Fibroblast of pulmonary artery (primary cell): ENCODE measurements at places on chromosomes 3 and 15.
A peak's percentile ranks its signal among the peaks of the same experiment; 100 is the strongest.

- no peak for DNase-seq
Observed at GRCh38 chr3:186464424-186465093, 79.6 kb downstream of the CRYGS start.

DNA sequence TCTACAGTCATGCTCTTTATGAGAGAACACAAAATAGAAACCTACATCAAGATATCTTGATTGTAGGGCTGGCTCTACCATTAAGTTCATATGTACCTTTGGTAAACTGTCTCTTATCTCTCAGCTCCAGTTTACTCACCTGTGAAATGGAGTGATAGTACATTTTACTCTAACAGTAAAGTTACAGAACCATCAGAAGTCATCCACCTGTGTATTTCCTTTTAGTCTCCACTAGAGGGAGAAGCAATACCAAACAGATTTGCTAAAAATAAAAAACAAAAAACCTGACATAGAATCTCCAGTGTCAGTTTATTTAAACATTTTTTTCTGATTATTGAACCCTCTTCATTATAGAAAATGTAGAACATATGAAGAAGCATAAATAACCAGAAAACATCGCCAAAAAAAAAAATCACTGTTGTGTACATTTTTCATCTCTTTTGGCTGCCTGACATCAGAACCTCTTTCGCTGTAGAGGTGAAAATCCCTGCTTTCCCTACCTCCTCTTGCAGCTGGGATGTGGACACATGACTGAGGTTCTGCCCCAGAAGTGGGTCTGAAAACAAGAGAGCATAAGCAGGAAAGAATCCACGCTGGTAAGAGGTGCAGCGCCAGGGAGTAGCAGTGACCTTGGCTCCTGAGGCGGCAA lies 48.7 kb upstream of the WDR72 start:
- peak; percentile 6 for DNase-seq

- no peak for DNase-seq
Observed at GRCh38 chr3:123568875-123569274, 16.0 kb downstream of the HACD2 start.

DNA sequence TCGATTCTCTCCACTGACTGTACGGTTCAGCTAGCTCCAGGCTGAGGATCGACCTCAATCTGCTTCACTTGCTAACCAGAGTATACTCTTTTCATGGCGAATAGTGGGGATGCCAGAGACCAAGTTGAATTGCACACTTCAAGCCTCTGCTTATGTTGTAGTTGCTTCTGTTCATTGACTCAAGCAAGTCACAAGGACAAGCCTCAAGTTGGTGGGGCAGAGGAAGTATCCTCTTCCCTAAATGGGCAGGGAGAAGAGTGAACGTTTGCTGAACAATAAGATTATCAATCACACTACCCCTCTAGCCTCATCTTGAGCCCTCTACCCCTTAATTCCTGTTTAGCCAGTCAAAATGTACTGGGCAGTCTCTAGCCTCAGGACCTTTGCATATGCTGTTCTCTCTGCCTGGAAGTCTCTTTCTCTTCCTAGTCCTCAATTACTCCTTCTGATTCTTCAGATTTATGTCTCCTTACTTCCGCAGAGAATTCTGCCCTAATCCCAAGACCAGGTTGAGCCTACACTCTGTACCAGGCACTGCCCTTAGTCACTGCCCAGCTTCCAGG lies 390.4 kb upstream of the PROK2 start:
- DNase-seq = no peak

DNA sequence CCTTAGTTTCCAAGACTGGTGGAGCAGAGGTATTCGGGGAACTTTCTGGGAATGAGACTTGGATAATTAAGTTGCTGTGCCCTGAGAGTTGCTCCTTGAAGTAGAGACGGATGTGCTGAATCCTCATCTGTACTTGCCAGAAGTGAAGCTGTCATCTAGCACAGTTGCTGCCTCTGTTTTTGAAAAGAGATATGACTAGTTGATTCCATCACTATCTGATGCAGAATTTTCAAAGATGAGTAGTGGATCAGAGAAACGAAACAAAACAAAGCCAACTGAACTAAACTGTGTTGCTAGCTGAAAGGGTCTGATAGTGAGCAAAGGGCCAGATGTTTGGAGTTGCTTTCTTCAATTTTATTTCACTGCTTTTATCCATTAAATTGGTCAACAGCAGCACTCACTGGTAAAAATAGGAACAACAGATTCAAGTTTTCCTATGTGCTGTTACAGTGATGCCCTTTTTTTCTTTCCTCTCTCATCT lies 52.7 kb downstream of the MITF start:
- DNase-seq = peak; percentile 49

DNA sequence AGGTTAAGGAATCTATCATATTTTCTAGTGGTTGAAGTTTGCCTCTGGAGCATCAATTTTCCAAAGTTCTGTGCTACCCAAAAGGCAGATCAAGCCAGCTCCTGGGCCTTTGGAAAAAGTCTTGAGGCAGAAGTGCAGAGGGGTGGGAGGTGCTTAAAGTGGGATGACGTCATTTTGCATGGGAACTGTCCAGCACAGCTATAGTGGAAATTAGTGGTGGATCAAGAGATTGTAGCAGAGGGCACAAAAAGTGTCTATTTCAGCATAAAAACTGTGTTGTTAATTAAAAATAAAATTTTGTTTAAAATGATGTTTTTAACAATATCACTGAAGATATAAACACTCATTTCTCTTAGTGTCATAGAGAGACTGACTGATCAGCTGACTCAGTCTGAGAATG lies 221.9 kb downstream of the LRRN1 start:
- DNase-seq = no peak

DNA sequence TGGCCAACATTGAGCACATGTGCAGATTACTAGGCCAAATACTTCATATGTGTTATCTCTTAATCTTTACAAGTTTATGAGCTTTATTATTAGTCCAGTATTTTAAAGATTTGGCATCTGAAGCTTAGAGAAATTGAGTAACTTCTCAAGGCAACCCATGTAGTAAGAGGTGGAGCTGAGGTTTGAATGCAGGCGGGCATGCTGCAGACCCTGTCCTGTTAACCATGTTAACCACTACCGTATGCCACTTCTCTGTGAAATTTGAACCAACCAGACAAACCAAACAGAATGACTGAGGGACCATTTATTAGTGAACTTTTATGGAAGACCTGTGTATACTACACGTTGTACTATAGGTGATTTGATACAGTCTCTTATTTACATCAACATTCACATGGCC lies 49.7 kb downstream of the MEF2A start:
- no peak for DNase-seq

DNA sequence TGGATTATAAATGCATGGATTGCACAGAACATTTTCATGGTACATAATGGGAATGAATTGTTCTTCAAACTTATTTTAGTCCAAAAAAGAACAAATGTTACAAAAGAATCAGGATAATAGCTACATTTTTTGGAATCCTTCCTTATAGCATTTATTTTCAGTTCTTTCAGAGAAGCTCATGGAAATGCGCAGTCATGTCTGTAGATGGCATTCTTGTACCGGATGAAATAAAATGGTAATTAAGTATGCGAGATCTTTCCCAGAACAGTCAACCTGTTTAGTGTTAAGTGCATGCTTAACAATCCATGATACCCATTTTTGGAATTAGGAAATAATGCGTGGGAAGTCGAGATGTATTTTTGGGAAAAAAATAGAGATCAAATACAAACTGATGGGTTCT lies 38.2 kb upstream of the GOLGA8B start:
- DNase-seq = peak; percentile 24

DNA sequence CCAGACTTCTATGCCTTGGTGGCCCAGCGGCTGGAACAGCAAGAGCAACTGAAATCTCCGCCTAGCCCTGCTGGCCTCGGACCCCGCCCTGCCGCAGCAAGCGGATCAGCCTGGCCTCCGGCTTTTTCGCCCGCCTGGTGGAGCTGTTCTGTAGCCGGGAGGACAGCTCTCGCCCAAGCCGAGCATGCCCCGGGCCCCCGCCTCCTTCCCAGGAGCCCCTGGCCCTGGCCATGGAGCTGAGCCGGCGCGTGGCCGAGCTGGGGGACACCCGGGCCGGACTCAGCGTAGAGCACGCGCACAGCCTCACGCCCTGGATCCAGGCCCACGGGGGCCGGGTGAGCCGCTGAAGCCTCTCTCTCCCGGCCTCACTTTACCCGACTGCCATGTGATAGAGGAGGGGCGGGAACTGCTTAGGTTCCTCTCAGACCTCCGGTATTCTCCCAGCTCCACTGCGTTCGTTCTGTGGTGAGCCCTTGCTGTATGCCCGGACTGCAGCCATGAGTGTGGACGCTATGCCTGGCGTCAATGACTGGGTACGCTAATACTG lies 24.1 kb upstream of the MRPL3 start:
- DNase-seq = peak; percentile 59

- DNase-seq = peak; percentile 74
Observed at GRCh38 chr3:151156618-151157216, 46.3 kb downstream of the GPR171 start.

- DNase-seq = no peak
Observed at GRCh38 chr3:147370349-147370748, 36.0 kb downstream of the ZIC4 start.

GRCh38 chr3:113241292-113242095 lies 30.1 kb downstream of the BOC start:
- peak; percentile 22 for DNase-seq

DNA sequence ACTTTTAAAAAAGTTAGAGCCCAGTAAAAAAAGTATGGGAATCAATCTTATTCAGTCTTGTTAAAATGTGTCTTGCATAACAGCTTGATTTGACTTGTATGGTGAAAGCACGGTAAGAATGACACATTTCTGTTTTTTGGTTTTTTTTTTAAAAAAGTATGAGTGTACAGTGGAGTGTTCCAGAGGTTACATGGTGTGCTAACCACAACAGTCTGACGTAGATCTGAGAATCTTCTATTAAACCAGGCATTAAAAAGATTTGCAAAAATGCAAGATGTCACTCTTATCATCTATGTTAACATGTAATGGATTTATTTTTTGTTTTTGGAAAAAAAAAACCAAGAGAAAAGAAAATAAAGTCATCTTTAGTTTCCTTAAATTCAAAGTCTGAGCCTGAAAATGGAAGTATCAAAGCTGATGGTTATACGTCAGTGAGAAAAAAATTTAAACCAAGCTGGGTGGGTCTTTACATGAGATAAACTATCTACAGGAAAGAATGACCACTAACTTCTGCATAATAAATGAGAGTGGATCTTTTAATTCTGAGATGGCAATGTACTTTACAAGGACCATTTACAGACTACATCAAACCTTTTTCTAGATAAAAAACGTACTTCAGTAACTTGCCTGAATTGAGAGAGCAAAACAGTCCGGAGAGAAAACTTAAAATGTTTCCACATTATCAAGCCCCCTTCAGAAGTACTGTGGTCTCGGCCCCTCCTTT lies 1.6 kb downstream of the GABPB1 start:
- DNase-seq = peak; percentile 90

- no peak for DNase-seq
Observed at GRCh38 chr15:83504365-83504764, 57.2 kb downstream of the SH3GL3 start.

- no peak for DNase-seq
Observed at GRCh38 chr15:65020419-65020818, 9.0 kb downstream of the MTFMT start.

GRCh38 chr3:35739181-35739809 lies 100.0 kb downstream of the ARPP21 start:
- peak; percentile 16 for DNase-seq

GRCh38 chr3:52153389-52154096 lies 680 bp downstream of the POC1A start:
- no peak for DNase-seq
